ENCODE measurements at places on chromosomes 7 and 10. TPM values are rescaled to one million over a fixed set of nuclear protein-coding genes. Genes with fewer than 3 reads are reported as not detected.

GRCh38 chr7:15555381-15555859, 6.4 kb downstream of the AGMO start:
- no peak for DNase-seq

- no peak for DNase-seq
These were observed 175.4 kb upstream of the AHR start for GRCh38 chr7:17123020-17123419.

DNA sequence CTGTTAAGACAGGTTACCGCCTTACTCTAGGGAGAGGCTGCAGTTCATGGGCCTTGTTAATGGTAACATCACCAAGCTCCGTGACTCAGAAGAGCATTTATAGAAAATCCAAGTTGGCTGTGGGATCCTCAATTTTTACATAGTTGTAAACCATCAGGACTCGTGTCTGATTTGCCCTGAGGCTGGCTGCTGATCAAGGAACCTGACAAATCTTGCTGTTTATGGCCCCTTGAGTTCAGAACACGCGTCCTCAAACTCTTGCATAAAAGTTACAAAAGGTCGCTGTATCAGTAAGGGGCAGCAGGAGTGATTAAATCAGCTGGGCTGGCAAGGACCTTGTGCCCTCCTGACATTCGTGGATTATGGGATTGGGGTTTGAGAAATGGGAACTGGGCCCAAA, 4.6 kb downstream of the SLC13A4 start:
- no peak for DNase-seq

- no peak for DNase-seq
These were observed 198.7 kb downstream of the ADARB2 start for GRCh38 chr10:1538531-1539061.

- DNase-seq: no peak
These were observed 359.4 kb downstream of the GALNT17 start for GRCh38 chr7:71491336-71491735.

The FAM24B gene
- total RNA-seq: not detected

Data from A172 (cell line).